Uterus (tissue), 4 donors: ENCODE measurements at places on chromosomes 12 and 14. TPM values are rescaled to one million over a fixed set of nuclear protein-coding genes. Genes with fewer than 3 reads are reported as not detected.

Gene ADAMTS20
- not detected for total RNA-seq

Gene LHX5
- total RNA-seq = not detected

Gene LGR5
- under 0.01 TPM for total RNA-seq

Gene BEST3
- not detected for total RNA-seq

Gene ANKRD33
- total RNA-seq = 0.14 TPM
